ENCODE measurements at places on chromosomes 5 and 9.
A peak's percentile ranks its signal among the peaks of the same experiment; 100 is the strongest.

DNA sequence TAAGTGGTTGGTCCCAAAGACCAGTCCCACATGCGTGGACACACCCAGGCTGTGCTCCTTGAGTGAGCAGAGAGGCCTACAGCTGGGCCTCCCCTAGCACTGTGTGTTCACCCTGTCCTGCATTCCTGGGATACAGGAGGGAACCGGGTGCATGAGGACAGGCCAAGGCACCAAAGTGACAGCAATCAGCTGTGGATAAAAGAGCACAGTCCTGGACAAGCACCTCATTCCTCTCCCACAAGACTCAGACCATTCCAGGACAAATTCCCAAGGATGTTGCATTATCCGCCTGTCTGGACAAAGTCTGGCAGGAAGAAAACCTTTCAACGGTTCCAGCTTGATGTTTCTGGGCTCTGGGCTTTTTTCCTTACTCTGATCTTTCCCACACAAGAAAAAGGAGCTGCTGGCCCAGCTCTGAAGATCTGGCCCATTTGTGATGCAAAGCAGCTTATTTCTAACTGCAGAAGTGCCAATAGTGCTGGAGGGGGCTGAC lies 273.2 kb downstream of the ENC1 start:
- no peak for DNase-seq

GRCh38 chr9:643966-644365 lies 197.5 kb upstream of the DMRT1 start:
- DNase-seq: no peak

- DNase-seq: no peak
These were observed 14.4 kb upstream of the FYB1 start for GRCh38 chr5:39233783-39234182.

- DNase-seq: no peak
These were observed 81.3 kb upstream of the PRR16 start for GRCh38 chr5:120382833-120383232.

GRCh38 chr5:34496701-34497469 lies 159.2 kb upstream of the RAI14 start:
- no peak for DNase-seq

GRCh38 chr5:100430268-100431195 lies 104.6 kb upstream of the FAM174A start:
- peak; percentile 64 for DNase-seq

DNA sequence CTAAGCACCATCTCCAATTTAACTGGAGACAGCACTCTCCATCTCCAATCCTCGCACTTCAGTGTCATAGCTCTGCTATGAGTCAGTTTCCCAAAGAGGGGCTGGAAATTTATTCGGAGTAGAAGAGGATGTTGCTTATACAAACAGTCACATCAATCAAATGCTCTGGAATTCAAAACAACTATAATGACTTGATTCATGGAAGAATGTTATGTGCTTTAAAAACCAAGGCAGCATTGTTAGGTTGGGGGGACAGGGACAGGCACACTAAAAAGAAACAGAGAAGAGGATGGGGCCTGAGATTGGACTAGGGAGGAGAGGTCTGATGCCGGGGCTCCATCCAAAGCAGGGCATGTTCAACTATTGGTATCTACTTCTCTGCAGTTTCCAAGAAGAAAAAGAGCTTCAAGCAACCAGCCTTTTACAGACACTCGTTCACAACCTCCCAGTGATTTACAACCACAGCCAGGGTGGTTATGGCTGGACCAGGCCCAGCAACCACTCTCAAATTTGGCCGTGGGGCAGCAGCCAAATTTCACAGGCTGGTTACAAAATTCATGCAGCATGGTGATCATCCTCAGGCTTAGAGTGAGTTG lies 117.5 kb upstream of the ZNF366 start:
- no peak for DNase-seq

GRCh38 chr5:115599502-115599901 lies 2.8 kb downstream of the TICAM2 start:
- peak; percentile 10 for DNase-seq

DNA sequence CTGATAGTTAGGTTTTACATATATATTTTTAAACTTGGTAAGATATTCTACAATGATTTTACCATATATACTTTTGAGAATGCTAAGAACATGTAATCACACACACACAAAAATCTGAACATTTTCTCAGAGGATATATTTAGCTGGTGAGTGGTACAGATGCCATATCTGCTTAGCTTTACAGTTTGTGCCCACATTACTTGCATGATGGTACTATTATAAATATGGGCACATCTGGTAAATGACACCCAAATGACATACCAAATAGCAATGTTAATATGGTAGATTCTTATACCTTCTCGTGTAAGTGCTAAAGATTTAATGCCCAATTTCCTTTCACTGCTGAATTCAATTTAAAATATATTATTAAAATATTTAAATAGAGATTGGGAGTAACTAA lies 56.6 kb downstream of the LSM11 start:
- no peak for DNase-seq

DNA sequence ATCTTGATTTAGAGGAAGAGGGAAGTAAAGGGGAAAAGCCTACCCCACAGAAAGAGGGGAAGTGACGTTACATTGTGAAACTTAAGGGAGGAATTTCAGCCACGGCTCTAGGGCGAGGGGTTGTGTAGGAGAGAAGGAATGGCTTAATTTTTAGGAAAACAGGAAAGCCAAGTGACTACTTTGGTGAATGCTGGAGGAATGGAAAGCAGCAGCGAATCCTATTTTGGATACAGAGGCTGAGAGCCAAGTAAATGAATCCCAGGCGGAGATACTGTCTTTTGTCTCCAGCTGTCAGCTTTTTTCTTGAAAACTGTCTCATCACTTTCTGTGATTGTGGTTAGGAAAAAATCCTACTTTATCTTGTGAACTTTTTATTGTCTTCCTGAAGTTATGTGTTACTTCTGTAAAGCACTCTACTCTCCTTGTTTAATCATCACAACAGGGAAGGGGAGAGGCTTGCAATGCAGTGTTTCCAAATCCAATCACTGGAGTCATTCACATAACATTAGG lies 188.4 kb downstream of the TSSK1B start:
- DNase-seq: no peak

DNA sequence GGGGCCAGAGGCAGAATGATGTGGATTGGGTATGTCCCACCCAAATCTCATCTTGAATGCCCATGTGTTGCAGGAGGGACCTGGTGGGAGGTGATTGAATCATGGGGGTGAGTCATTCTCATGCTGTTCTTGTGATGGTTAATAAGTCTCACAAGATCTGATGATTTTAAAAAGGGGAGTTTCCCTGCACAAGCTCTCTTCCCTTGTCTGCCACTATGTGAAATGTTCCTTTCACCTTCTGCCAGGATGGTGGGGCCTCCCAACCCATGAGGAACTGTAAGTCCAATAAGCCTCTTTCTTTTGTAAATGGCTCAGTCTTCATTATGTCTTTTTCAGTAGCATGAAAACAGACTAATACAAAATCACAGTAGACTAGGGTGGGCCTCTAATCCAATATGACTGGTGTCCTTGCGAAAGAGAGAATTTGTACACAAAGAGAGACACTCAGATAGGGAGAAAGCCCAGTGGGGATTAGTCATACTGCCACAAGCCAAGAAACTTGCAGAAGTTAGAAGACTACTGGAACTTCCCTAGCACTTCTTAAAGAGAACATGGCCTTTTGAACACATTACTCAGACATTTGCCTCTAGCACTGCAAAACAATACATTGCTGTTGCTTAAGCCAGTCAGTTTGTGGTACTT lies 68.4 kb downstream of the ANXA1 start:
- peak; percentile 60 for DNase-seq

- no peak for DNase-seq
These were observed 214.9 kb upstream of the DAP start for GRCh38 chr5:10975945-10976344.

DNA sequence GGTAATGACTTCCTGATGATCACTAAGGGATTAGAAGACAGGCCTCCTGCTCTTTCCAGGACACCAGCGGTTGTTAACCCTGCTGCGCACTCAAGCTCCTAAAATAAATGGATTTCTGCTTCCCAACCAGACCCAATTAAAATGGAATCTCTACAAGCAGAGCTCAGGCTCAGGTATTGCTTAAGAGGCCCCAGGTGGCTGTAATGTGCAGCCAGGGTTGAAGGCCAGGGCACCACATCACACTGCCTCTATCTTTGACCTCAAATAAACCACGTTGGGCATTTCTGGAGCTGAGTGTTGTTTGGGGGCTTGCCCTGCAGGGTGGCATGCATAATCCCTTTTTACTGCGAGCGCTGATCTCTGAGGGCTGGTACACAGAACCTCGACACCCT lies 108.0 kb downstream of the FBXO38 start:
- DNase-seq: no peak

DNA sequence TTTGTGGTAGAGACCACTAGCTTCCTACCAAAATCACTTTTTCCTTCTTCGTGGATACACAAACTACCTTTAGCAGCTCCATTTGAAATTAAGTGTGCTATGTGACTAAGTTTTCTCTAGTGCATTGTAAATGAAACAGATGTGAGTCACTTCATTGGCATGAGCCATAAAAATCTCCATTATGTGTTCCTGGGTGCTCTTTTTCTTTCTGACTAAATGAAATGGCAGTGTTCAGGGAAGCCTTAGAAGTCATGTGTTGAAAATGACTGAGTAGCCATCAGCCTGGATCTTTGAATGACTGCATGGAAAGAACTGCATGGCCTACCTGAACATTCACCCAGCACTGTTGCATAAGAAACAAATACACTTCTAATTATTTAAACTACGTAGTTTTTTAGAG lies 107.9 kb downstream of the NDUFAF2 start:
- peak; percentile 32 for DNase-seq

DNA sequence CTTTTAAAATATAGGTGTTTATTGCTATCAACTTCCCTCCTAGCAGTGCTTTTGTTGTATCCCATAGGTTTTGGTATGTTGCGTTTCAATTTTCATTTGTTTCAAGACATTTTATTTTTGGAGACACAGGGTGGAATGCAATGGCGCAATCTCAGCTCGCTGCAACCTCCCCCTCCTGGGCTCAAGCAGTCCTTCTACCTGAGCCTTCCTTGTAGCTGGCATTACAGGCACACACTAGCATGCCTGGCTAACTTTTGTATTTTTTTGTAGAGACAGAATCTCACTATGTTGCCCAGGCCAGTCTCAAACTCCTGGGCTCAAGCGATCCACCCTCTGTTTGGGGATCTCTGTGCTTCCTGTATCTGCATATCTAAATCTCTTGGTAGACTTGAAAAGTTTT lies 35.4 kb upstream of the CCDC180 start:
- no peak for DNase-seq

DNA sequence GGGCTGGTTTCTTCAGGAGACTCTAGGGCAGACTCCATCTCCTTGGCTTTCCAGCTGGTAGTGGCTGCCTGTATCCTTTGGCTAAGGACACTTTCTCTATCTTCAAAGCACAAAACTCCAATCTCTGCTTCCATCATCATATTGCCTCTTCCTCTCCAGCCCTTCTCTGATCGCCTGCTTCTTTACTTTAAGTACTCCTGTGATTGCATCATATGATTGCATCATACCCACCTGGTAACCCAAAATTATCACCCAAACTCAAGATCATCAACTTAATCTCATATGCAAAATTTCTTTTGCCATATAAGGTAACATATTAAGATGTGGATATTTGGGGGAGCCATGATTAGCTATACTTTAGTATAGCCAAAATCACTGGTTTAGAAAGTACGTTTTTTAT lies 1092.6 kb upstream of the CDH6 start:
- DNase-seq: no peak

- no peak for DNase-seq
These were observed 11.4 kb downstream of the PHF2 start for GRCh38 chr9:93587651-93588347.

GRCh38 chr5:79075646-79076426 lies 6.3 kb downstream of the BHMT2 start:
- no peak for DNase-seq

DNA sequence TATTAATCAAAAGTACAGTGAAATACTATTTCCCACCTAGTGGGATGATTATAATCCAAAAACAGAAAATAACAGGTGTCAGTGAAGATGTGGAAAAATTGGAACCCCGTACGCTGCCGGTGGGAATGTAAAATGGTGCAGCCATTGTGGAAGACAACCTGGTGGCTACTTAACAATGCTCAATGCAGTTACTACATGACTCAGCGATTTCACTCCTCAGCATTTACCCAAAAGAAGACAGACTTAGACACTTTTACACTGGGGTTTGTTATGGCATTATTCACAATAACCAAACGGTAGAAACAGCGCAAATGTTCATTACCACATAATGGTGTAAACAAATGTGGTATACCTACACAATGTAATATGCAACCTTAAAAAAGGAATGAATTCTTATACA lies 23.9 kb downstream of the SECISBP2 start:
- DNase-seq: no peak

DNA sequence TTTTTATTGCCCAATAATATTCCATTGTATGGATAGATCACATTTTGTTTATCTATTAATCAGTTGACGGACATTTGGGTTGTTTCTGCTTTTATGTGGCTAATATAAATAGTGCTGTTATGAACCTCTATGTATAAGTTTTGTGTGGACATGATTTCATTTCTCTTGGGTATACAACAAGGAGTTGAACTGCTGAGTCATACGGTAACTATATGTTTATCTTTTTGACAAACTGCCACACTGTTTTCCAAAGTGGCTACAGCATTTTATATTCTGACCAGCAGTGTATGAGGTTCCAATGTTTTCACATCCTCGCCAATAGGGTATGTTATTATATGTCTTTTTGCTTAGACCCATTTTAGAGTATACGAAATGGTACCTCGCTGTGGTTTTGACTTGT lies 264.3 kb downstream of the RFX3 start:
- DNase-seq: no peak

DNA sequence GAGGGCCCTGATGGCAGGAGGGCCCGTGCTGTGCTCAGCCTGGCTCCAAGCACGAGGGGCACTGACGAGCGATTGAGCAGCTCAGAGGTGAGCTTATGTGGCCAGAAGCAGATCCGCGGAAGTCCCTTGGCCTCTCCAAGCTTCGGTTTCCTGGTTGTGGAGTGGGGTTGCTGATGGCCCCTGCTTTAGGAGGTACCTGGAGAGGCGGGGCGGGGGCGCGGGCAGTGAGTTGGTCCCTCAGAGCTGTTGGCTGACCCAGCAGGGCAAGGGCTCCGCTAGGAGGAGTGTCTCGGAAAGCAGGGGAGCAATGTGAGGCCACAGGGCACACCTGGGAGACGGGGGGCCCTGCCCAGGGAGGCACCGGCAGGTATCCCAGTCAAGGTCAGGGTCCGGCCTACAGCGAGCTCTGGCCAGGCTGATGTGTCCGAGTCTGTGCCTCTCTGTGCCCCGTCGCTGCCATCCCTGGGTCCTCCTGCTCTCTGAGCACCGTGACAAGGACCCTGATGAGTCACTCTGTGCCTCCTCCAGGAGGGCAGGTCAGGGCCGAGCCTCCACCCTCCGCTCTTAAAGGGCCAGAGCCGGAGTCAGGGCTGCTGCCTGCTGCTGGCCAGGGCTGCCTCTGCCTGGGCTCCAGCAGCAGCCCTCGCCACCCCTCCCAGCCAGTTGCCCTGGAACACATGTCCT lies 14.8 kb downstream of the NCS1 start:
- peak; percentile 45 for DNase-seq

- DNase-seq: no peak
These were observed 194.7 kb downstream of the DNAH5 start for GRCh38 chr5:13749766-13750165.

GRCh38 chr9:71602652-71603051 lies 165.7 kb downstream of the CEMIP2 start:
- no peak for DNase-seq

Measured in SK-MEL-5 (cell line).